ENCODE measurements at places on chromosomes 5 and 9. TPM values are rescaled to one million over a fixed set of nuclear protein-coding genes. Genes with fewer than 3 reads are reported as not detected.

Gene ANAPC2
- 47.0 TPM for polyA plus RNA-seq

Gene CYLC2
- polyA plus RNA-seq, result not detected

DNA sequence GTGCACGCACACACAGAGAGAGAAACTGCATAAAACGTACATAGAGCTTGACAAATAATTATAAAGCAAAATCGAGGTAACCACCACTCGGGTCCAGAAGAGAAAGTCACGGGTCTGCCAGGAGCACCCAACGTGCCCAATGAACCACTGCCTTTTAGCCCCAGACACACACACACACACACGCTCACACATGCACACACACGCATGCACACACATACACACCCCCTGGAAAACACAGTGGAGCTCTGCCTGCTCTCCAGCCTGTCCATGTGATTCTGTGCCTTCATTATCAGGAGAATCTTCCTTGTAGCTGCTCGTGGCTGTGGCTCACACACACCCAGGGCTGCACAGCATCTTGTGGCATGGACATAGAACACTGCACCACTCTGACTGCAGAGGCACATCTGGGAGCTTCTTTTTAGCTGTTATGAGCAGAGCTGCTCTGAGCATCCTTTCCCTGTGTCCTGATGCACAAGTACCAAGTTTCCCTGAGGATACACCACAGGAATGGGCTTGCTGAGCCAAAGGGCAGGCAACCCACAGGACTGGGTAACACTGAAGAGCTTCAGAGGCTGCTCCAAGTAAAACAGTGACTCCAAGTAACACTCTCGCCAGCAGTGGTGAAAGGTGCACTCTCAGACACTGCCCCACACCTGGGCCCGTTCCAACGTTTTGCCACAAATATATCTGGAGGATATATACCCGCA lies 58.9 kb downstream of the CAMSAP1 start:
- DNase-seq, result no peak

Gene ICE1
- 20.9 TPM for polyA plus RNA-seq

DNA sequence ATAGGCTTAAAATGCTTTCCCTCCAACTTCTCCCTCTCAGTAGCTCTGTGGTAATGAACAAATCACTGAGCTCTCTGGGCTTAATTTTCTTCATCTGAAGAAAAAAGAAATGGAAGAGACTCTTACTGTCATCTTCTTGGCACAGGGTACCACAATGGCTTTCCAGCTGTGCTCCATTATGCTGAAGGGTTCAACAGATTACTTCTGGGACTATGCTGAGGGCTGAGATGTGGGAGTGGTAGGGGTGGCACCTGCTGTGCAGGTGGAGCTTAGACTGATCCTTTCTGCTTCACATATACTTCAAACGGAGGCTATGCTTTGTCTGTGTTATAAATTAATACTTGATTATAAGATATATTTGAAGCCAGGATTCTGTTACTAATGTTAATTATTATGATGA lies 840.2 kb upstream of the C9orf72 start:
- no peak for DNase-seq

- no peak for DNase-seq
These were observed 527.7 kb upstream of the SGCD start for GRCh38 chr5:155799308-155799707.

DNA sequence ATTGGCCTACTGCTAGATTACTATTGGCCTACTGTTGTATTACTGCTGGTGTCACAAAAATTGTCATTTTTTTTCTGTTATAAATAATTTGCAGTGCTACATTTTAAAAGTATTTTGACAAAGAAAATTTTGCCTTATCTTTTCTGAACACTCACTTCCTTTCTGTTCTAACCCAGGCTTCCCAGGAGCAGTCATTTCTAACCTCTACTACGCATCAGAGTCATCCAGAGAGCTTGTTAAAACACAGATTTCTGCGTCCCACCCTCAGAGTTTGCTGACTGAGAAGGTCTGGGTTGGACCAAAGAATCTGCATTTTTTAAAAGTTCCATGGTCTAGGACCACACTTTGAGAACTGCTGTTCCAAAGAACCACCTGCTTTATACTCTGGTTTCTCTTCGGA lies 306.1 kb downstream of the GLIS3 start:
- DNase-seq, result no peak

Gene TBC1D9B
- 83.0 TPM for polyA plus RNA-seq

GRCh38 chr5:32057187-32058096 lies 116.7 kb downstream of the GOLPH3 start:
- DNase-seq, result no peak

Gene TLX3
- polyA plus RNA-seq, result not detected

- no peak for DNase-seq
These were observed 205.5 kb downstream of the ARRDC3 start for GRCh38 chr5:91177639-91178038.

- no peak for DNase-seq
These were observed 62.0 kb downstream of the SHB start for GRCh38 chr9:38007016-38007415.

- DNase-seq, result no peak
These were observed 30.0 kb downstream of the ROPN1L start for GRCh38 chr5:10471677-10472076.

GRCh38 chr5:133509742-133510079 lies 102.6 kb downstream of the FSTL4 start:
- no peak for DNase-seq

Gene SOX30
- 1.0 TPM for polyA plus RNA-seq

Gene OMD
- polyA plus RNA-seq, result 0.85 TPM

- DNase-seq, result peak; percentile 35
These were observed 5.2 kb upstream of the SLC22A5 start for GRCh38 chr5:132364319-132364718.

- no peak for DNase-seq
These were observed 31.0 kb upstream of the TENT4A start for GRCh38 chr5:6682239-6682638.

Gene SPAG8
- polyA plus RNA-seq, result 1.4 TPM

- DNase-seq, result no peak
These were observed 58.3 kb downstream of the MFAP3 start for GRCh38 chr5:154097031-154097430.

Gene ZNF483
- polyA plus RNA-seq, result 0.99 TPM

- DNase-seq, result no peak
These were observed 279.3 kb upstream of the DAP start for GRCh38 chr5:11040345-11040744.

Gene COL23A1
- 8.9 TPM for polyA plus RNA-seq

- DNase-seq, result no peak
These were observed 115.3 kb upstream of the FSTL4 start for GRCh38 chr5:133727636-133728035.

Gene RAPGEF1
- polyA plus RNA-seq, result 39.7 TPM

DNA sequence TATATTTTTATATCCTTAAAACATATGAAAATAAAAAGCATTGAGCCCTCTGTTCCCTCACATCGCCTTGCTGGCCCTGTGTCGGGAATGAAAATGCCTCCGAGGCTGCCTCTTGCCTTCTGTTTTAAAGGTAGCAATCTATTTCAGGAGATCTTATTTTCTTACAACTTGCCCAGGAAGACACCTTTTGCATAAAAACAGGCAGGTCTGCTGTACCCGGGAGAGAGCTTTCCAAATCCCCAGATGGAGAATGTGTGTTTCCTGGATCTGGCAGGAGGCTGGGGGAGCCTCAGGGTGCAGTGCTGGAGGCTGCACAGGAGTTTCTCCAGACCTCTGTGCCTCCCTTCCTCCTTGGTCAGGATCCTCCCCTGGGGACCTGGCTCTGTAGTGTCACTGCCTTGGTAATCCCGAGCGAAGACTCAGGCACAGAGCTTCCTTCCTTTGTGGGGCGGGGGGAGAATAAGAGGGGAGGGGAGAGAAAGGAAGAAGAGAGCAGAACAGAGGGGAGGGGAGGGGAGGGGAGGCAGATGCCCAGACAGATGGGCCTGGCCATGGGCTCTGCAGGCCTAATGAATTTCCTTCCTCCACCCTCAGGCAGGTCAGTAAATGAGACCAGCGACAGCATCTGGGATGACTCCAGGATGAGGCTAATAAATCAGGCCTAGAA lies 104.0 kb upstream of the BOD1 start:
- DNase-seq, result no peak

GRCh38 chr5:140146523-140146842 lies 20.7 kb downstream of the IGIP start:
- DNase-seq, result no peak

- DNase-seq, result no peak
These were observed 32.1 kb downstream of the WNK2 start for GRCh38 chr9:93216073-93216365.

DNA sequence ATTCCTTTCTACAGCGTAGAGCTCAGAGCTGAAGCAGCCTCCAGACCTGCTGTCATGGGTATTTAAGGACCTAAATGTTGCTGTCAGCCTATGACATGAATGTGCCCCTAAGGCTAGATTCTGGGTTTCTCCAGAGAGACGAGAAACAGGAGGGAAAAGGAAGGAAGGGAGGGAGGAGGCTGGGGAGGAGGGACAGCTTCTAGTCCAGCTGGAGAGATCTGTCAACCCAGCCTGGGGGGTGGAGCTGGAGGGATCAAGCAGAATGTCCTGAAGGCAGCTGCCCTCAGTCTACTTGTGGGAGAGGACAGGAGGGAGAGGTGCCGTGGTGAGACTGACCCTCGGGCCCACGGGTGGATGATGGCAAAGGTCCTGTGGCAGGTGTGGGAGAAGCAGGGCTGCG lies 1.1 kb upstream of the DBH start:
- no peak for DNase-seq

- DNase-seq, result no peak
These were observed 165.9 kb downstream of the DENND1A start for GRCh38 chr9:123763910-123764588.

- DNase-seq, result peak; percentile 17
These were observed 64.6 kb downstream of the SH3TC2 start for GRCh38 chr5:148998174-148998797.

Gene PDLIM7
- polyA plus RNA-seq, result 118 TPM

Gene SV2C
- polyA plus RNA-seq, result 3.0 TPM

Gene TRIM23
- polyA plus RNA-seq, result 13.4 TPM

GRCh38 chr5:43855452-43855851 lies 252.5 kb downstream of the NNT start:
- DNase-seq, result no peak

GRCh38 chr9:120045011-120045410 lies 535.0 kb downstream of the CDK5RAP2 start:
- no peak for DNase-seq

Gene BTNL3
- 158 TPM for polyA plus RNA-seq

DNA sequence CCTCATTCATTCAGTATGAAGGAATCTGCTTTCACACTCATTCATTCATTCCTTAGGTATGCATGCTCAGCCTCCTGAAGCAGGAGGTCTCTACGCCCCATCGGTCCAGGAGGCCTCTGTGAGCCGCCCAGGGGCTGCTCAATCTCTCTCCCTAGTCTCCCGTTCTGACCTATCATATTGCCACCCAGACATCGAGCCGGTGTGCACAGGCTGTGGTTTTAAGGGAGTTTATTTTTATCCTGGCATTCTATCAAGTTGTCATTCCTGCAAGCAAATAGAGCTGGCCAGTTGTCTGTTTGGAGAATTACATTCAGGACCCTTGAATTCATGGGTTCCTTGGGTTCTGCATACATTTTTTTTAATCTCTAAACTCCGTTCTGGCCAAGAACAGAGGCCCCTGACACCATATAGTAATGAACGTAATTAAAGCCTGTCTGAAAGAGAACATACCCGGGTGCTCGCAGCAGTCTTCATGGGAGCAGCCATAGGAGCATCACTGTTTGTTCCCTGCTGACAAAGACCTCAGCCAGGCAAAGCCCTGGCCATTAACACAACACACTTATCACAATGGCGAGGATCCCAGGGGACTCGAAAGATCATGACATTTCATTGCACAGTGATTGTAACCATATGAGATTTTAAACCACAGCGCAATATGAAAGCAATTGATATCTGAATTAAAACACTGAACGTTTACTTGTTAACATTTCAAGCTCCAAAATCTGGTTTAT lies 80.9 kb downstream of the ADAMTS16 start:
- DNase-seq, result no peak

Gene CXXC5
- 70.3 TPM for polyA plus RNA-seq

DNA sequence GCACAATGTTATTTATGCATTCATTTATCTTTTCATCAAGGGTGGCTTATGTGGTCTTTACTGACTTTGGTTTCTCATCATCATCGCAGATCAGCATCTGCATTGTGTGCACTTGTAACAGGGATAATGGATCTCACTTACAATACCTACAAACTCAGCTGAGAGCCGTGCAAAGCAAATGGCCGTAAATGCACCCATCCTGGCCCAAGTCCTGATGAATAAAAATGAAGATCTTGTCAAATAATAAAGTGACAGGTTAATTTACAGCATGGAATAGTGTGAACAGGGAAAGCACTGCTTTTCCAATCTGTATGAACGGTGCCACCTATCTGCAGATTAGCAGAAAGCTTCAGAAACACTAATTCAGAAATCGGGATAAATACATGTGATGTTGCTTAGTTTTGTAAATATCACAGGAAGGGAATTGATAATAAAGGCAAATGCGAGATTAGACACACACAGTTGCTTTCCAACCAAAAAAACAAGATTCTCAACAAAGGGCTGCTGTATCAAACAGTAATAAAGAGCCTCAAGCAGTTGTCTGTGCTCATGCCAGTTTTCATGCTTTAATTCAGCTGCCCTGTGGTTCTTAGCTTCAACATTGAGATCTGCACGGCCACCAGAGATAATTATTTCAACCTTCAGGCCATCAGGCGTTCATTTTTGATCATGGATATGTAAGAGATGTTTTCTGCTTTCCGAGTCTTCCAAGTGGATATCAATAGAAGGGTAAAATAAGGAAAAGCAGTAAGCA lies 153.4 kb upstream of the POU5F2 start:
- DNase-seq, result no peak

GRCh38 chr5:177256296-177256695 lies 47.2 kb downstream of the RAB24 start:
- DNase-seq, result no peak

Gene RANBP17
- polyA plus RNA-seq, result 5.8 TPM

Gene PCDHGA10
- 2.1 TPM for polyA plus RNA-seq

DNA sequence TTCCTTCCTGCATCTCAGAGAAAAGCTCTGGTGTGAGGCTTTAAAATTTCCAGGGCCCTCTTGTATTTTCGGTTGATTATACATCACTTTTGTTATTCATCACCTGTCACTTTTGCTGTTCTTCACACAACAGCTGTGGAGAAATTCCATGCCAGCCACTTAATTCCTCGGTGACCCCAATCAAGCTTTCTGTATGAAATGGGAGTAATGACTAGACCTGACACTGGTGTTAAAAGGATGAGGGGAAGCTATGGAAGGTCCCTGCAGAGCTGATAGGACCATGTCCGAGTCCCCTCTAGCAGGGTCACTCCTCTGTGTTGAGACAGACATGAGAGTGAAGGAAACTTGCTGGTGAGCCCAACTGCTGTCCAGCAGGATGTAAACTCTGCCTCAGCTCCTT lies 59.7 kb downstream of the GPR21 start:
- DNase-seq, result no peak

- DNase-seq, result no peak
These were observed 735.6 kb upstream of the RIOK2 start for GRCh38 chr5:97918620-97919019.

Gene SH3PXD2B
- polyA plus RNA-seq, result 11.0 TPM

- DNase-seq, result peak; percentile 54
These were observed 99.5 kb upstream of the LMX1B start for GRCh38 chr9:126514037-126514821.

GRCh38 chr5:20514145-20514544 lies 526.1 kb upstream of the CDH18 start:
- no peak for DNase-seq

GRCh38 chr5:69079556-69079955 lies 14.3 kb upstream of the SLC30A5 start:
- no peak for DNase-seq

Gene SEMA6A
- polyA plus RNA-seq, result 55.9 TPM
